ENCODE measurements at places on chromosomes 6 and 20.

DNA sequence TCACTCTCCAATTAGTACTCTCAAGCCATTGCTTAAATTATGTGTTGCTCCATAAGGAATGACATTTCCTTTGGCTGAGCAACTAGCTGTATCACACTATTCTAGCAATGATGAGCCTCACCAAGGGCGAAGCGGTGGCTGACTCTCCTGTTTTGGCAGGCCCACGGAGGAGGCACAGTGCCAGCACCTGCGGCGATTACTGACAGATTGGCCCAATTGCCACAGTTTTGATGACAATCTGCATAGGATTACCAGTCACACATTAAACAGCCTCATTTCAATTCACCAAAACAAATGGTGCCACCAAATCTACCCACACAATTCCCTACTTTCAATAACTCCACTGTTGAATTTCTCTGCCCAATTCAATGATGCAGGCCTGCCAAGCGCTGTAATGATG lies 286.9 kb downstream of the PTPRK start:
- no peak for DNase-seq

DNA sequence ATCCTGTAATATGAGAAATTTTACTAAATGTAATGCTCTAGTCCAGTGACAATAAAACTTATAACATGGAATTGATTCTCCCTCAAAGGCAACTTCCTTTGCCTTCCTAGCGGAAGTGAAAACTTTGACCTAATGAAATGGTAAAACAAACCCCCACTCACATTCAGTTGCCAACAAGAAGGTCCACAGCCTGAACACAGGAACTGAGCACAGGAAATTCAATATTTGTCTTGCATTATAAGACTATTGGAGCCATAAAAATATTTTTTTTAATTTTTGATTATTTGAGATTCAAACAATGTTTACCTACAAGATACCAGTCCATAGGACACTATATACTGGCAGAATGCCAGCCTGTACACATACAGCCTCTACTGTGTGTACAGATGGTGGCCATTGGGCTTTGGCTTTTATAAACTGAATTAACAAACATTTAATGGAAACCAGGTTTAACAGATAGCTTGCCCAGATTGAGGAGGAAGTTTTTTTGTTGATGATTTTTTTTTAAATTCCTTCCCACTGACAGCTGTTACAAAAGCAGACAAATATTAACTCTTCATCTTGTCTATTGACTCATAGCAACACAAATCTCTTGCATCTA lies 481.5 kb upstream of the JAG1 start:
- no peak for DNase-seq

GRCh38 chr6:111769365-111770152 lies 103.7 kb downstream of the FYN start:
- DNase-seq = no peak

GRCh38 chr20:57180954-57181353 lies 85.5 kb downstream of the BMP7 start:
- no peak for DNase-seq

DNA sequence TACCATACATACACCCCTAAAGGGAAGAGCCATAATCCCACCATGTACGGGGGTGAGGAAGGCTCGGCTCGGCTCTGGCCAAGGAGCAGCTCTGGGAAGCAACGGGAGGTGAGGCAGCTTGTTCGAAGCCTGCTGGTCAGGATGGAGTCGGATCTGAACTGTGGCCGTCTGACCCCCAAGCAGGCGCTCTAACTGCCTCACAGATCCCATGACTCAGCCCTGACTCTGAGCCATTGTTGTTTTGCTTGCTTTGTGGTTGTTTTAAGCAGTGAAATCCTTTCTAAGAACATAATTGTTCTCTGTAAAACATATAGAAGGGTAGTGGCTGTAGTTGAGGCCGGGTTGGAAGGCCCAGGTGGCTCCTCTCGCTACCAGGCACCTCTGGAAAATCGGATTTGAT lies 10.9 kb downstream of the C6orf132 start:
- no peak for DNase-seq

GRCh38 chr6:96724641-96725040 lies 112.6 kb downstream of the GPR63 start:
- no peak for DNase-seq

DNA sequence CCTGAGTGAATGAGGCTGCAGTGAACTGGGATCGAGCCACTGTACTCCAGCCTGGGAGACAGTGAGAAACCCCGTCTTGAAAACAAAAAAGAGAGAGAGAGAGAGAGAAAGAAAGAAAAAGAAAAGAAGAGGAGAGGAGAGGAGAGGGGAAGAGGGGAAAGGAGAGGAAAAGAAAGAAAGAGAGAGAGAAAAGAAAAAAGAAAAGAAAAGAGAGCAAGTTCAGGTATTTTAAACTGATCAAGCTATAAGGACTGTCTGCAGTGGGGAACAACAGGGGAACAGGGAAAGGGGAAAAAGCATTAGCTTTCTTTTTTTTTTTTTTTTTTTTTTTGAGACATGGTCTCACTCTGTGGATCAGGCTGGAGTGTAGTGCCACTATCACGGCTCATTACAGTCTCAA lies 2.5 kb downstream of the CGA start:
- no peak for DNase-seq

GRCh38 chr6:16278750-16279149 lies 40.4 kb downstream of the GMPR start:
- DNase-seq = no peak

- no peak for DNase-seq
These were observed 152.6 kb upstream of the EXOC2 start for GRCh38 chr6:845566-845965.

- DNase-seq = no peak
These were observed 40.9 kb downstream of the NKX2-4 start for GRCh38 chr20:21356386-21356785.

- DNase-seq = no peak
These were observed 392.2 kb upstream of the MARCKS start for GRCh38 chr6:113464960-113465359.

DNA sequence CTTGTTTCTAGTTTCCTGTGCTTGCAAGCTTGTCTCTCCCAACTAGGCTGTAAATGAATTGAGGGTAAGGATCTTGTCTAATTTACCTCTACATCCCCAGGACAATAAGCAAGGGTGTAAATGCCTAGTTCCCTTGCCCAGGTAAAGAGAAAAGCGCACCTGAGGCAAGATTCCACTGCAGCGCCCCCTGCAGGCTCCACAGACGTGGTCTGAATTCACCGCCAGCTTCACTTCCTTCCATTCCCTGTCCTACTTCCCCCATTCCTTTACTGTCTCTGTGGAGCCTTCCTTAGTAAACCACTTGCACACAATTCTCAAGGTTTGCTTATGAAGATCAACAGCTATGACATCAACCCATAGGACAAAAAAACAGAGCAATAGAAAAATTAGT lies 42.3 kb downstream of the ANKEF1 start:
- DNase-seq = no peak

- DNase-seq = no peak
These were observed 23.3 kb upstream of the ARFGEF2 start for GRCh38 chr20:48898210-48898609.

- DNase-seq = no peak
These were observed 88.7 kb downstream of the ARHGAP18 start for GRCh38 chr6:129621252-129621651.

- no peak for DNase-seq
These were observed 2.9 kb downstream of the NRN1 start for GRCh38 chr6:6003621-6004366.

DNA sequence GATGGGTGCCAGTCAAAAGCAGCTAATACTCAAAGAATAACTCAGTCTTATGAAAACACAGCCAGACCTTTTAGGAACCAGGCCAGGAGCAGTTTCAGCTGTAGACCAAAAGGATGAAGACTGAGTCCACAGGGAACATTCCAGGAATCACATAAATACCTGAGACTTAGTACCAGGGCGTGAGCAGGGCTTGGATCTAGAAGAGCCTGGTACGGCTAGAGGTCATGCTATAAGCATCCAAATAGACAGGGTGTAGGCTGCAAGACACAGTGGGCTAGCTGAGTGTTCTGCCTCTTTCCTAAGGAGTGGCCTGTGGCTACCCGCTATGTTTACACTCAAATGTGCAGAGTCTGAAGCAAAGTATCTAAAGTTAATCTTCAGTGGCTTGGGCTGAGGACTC lies 29.5 kb upstream of the LRRC1 start:
- DNase-seq = no peak

DNA sequence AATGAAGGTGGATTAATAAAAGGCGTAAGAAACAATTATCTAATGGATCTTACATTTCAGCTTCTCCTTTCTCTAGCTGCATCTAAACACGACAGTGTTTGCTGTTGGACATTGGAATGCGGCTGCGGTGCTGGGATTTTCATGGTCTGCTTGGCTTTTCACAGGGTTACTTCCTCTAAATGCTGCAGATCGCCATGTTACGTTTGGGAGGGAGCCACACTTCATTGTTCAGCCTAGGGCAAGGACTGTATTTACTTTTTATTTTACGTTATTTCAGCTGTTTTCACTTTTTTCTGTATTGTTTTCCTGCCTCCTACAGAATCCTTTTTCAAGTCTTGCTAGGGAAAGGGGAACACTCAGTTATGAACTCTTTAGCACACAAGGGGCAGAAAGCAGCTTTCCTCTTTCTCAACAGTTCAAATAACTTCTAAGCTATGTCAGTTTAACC lies 97.9 kb upstream of the MTHFD1L start:
- DNase-seq = no peak

- peak; percentile 43 for DNase-seq
These were observed 3.0 kb downstream of the E2F3 start for GRCh38 chr6:20404641-20405032.

DNA sequence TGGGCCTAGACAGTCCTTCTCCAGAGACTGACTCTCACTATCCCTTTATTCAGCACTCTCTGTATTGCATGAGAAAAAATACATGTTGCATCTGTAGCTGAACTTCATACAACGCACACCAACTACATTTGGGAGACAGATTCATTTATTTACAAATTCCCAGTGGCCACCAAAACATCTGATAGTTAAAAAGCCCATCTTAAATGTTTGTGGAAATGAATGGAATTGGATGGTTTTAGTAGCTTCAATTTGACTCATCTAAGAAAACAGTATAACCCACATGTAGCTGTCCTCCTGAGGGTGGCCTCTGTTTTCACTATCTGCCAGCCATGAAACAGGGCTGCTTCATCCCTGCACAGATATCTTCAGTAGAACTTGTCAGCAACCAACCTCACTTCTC lies 116.3 kb downstream of the PCSK2 start:
- no peak for DNase-seq

DNA sequence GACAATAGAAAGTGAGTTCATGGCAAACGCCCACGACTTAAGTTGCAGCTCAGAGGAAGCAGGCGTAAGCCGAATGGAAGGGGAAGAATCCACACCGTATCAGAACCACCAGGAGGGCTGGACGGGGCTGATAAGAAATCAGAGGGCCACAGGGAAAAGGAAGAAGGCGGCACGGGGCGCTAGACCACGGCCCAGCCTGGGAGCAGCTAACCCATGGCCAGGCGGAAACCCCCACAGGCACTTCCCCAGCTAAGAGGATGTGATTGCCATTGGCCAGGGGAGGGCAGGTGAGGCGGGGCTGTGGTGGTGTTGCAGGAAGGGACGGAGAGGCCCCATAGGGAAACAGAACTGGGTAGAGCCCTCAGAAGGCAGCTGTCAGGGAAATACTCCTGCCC lies 174.0 kb upstream of the AFDN start:
- DNase-seq = no peak

GRCh38 chr20:24109008-24109407 lies 120.4 kb upstream of the GGTLC1 start:
- DNase-seq = no peak

- DNase-seq = no peak
These were observed 175.2 kb downstream of the ARID1B start for GRCh38 chr6:156952401-156952800.

GRCh38 chr6:54861905-54862616 lies 15.5 kb downstream of the FAM83B start:
- DNase-seq = no peak

DNA sequence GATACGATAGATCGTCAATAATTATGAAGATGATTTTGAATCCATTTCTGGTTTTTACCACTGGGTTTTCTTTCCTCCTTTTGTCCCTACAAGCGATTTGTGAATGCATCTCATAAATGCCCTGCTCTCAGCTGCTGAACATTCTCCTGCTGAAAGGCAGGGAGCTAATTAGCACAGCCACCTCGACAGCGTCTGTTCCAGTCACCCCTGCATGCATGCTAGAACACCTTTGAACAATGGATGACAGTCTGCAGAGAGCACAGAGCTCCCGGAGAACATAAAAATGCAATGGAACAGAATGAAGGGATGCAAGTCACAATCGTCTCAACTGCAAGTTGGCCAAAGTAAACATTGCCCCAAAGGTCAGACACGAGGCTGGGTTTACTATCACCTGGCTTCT lies 105.8 kb downstream of the SLC35B3 start:
- DNase-seq = peak; percentile 11

DNA sequence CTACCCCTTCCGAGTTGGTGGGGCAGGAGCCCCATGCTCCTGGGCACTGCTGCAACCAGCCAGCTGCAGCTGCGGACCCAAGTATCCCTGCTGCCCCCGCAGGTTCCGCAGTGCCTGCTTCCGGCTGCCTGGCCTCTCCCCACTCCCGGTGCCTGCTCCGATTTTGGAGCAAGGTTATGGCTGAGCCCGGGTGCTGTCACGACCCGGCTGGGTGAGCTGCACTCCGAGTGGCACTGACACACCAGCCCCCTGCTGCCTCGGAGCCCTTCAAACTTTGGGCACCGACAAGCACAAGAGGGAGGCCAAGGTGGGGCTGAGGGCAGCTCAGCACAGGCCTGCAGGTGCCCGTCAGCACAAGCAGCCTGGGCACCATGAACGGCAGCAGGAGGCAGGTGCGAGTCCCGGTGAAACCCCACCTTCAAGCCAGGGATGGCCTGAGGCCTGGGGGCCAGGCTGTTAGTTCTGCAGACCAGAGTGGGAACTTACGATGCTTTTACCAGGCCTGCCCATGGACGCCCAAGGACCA lies 25.9 kb upstream of the HACE1 start:
- DNase-seq = no peak

DNA sequence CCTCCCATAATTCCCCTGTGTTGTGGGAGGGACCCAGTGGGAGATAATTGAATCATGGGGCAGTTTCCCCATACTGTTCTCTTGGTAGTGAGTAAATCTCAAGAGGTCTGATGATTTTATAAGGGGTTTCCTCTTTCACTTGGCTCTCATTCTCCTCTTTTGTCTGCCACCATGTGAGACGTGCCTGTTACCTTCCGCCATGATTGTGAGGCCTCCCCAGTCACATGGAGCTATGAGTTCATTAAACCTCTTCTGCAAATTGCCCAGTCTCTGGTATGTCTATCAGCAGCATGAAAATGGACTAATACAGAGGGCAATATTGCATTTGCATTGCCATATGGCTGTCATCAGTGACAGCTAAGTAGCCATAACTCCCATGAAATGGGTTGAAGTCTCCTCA lies 63.2 kb downstream of the ZNF217 start:
- no peak for DNase-seq
